ENCODE measurements at places on chromosomes 5 and 9. TPM values are rescaled to one million over a fixed set of nuclear protein-coding genes. Genes with fewer than 3 reads are reported as not detected.

DNA sequence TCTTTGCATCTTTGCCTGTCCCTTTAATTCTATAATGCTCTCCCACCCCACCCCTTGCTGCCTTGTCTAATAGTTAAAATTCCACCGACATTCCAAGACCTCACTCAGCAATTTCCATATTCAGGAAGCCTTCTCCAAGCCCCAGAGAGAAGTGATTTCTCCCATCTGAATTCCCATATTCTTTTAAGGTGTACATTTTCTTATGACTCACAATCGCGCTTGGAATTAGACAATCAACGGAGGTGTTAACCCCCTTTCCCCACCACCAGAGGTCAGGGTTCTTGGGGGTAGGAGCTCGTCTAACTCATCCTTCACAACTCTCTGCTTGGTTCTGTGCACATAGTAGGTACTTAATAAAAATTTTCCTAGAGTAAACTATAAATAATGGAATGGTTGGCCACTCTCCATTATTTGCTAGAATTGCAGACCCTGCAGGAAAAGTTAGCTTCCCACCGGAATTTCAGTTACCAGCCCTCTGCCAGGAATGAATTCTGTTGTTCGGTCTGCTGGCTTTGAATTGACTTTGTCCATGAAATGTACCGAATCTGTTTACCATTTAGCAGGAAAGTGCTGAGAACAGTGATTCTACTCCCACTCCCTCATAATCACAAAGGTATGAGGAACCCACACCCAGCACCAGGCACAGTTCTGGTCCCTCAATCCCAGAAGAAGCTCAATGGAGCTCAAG is 5.0 kb downstream of the KCNIP1 start:
- DNase-seq = no peak

Gene RNF208
- polyA plus RNA-seq = 13.9 TPM

DNA sequence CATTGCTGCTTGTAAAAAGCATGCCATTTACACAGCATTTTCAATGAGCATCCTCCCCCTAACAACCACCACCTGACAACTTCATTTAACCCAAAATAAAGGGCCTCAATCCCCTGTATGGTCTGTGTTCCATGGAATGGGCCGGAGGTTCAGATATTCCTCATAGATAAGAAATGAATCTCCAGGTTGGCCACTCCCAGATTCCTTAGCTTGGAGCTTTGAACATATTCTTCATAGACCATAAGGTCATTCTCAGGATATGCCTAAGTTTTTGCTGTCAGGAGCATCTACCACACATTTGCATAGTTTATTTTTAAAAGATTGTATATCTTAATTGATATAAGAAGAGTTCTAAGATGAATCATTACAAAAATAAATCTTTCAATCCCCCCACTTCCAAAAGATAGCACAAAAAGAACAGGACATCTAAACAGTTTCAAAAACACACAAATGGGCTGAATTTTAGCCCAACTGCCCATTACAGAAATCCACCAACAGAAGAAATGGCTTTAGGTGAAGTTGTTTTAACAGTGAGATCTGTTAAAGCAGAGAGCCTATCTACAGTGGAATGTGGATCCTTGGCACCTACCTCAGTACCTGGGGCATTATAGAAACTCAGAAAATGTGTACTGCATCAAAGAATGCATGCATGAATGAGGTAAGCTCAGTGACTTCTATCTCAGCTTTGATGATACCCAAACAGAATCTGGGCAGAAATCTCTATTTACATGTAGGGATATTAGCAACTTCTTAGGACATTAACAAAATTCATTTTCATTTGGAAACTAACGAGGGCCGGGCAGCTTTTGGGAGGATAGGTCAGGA is 179.8 kb downstream of the SEC61B start:
- DNase-seq = no peak

GRCh38 chr9:131845305-131846298 is 105.7 kb upstream of the RAPGEF1 start:
- DNase-seq = peak; percentile 38

DNA sequence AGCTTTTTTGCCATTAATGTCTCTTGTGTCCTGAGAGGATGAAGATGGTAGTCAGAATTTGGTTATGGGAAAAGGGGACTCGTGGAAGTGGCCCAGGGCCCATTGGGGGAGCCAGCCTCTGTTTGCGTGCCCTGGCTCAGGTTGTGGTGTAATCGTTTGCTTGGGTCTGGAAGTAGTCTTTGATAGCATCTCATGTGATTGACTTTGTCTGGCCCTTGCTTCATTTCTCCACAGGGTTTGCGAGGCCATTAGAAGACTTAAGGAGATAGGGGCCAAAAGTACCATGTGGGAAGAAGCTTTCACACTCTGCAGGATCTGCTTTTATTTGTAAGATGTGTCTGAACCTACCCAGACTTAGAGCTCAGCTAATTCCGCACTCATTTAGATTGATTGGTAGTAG is 114.5 kb downstream of the FGF1 start:
- no peak for DNase-seq

Gene ASPN
- 2.0 TPM for polyA plus RNA-seq

Measured in stomach (tissue), 19 donors.